OCI-M1 (cell line): ENCODE measurements at places on chromosomes 12 and 14.

- DNase-seq = peak; percentile 81
Measured at GRCh38 chr14:65277580-65278270, 134.8 kb upstream of the FUT8 start.

- DNase-seq = no peak
Measured at GRCh38 chr14:33016613-33017012, 77.9 kb downstream of the NPAS3 start.

DNA sequence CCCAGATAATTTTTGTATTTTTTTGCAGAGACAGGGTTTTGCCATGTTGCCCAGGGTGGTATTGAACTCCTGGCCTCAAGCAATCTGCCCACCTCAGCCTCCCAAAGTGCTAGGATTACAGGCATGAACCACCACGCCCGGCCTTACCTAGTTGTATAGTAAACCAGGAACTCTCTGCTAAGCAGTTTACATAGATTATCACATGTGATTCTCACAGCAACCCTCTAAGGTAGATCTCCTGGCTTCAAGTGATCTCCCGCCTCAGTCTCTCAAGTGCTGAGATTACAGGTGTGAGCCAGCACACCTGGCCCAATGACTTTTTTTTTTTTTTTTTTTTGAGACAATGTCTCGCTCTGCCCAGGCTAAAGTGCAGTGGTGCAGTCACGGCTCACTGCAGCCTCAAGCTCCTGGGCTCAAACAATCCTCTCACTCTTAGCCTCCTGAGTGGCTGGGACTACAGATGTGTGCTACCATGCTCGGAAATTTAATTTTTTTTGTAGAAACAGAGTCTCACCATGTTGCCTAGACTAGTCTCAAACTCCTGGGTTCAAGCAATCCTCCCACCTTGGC is 26.0 kb upstream of the ATP2A2 start:
- DNase-seq = no peak

DNA sequence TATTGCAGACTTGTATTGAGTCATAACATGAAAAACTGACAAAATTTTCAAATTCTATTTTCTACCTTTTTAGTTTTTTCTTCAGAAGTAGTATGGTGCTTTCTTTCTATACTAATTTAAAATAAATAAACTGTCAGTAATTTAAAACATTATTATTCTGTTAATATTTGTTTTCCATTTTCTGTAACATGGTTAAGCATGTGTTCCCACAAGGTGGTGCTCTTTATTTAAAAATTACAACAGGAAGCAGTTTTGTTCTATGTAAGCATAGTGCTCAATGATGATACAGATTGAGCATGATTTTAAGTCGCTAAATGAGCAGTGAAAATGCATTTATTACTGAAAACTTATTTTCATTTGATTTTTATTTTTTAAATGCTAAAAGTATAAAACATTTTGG is 114.6 kb downstream of the PPFIA2 start:
- peak; percentile 60 for DNase-seq

GRCh38 chr12:67710582-67710981 is 62.0 kb downstream of the DYRK2 start:
- peak; percentile 31 for DNase-seq

DNA sequence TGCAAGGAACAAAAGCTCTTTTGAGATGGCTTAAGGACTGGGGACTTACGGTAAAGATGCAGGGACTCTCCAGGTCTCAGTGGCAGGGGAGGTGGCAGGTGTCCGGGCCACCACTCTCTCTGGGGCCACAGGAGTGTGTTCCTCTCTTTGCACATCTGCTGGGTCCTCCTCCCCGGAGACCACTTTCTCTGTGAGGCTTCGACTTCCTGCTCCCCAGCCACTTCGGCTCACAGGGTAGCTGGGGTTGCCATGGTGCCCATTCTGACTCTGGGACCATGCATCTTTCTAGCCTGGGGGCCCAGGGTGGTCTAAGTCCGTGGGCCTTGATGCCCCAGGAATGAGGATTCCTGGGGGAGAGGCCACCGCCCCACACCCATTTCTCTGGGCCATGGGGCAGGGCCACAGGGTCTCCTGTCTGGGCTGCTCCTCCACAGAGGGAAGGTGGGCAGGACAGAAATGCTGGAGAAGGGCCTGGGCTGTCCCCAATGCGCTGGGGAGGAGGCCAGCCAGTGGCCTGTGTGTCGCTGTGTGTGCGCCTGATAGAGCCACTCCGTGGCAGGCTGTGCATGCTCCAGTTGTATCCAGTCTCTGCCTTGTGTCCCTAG is 38.5 kb downstream of the CCDC92 start:
- no peak for DNase-seq

- no peak for DNase-seq
Measured at GRCh38 chr12:94650143-94651056, at the start of gene TMCC3. Gene TMCC3, minus strand, starts transcription at chr12:94650557. Its CDS starts 127 bp downstream, at chr12:94650430.

- DNase-seq = no peak
Measured at GRCh38 chr12:2295941-2296461, 243.2 kb downstream of the CACNA1C start.

DNA sequence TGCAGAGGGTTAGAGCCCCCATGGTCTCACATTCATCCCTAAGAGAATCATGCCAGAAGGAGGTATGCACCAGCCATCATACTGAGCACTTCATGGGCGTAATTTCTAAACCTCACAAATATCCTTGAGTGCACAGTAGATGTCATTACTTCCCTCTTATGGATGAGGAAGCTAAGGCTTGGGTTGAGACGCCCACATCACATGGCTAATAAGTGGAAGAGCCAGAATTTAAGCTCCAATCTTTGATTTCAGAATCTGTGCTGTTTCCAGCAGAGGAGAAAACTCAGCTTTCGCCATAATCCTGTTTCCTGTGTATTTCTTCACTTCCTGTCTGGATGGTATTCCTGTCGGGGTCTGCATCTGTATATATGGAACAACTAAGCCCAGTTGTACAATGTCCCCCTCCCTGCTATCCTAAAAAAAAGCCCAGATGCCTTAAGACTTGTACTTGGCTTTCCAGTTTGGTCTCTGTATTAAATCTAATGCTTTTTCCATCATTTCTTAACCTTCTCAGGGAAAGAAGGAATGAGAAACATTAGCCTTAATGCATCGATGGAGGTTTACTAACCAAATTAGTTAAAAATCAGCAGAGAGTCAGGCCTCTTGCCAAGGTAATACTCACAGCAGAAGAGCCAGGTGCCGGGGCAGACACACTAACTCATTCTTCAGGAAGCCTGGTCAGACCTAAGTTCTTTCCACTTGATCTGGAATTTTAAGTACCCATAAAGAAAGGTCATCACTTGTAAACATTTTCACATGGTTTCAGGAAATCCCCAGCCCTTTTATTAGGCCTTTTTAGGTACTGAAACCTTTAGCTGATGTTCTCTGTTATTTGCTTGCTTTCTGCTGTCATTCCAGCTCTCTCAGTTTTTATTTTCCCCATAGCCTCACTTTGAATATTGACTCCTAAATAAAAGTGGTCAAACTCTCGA is 5.3 kb downstream of the ISCU start:
- DNase-seq = no peak

GRCh38 chr14:104016873-104017650 is 68.4 kb upstream of the ASPG start:
- no peak for DNase-seq

DNA sequence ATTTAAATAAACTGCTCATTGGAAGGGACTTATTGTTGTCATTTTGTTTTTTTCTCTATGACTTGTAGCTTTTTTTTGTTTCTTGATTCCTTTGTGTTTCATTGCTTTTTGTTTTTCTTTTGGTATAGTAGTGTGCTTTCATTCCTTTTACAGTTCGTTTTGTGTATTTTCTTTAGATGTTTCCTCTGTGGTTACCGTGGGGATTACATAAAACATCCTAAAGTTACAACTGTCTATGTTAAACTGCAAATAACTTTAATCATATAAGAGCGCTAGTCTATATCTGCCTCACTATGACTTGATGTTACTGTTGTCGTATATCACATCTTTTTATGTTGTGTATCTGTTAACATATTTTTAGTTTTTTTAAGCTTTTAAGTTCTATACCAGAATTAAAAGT is 86.9 kb downstream of the ATF7IP start:
- no peak for DNase-seq

GRCh38 chr14:86787717-86788116 is 1205.3 kb downstream of the GALC start:
- peak; percentile 84 for DNase-seq

GRCh38 chr14:54140551-54140950 is 183.9 kb upstream of the BMP4 start:
- no peak for DNase-seq

DNA sequence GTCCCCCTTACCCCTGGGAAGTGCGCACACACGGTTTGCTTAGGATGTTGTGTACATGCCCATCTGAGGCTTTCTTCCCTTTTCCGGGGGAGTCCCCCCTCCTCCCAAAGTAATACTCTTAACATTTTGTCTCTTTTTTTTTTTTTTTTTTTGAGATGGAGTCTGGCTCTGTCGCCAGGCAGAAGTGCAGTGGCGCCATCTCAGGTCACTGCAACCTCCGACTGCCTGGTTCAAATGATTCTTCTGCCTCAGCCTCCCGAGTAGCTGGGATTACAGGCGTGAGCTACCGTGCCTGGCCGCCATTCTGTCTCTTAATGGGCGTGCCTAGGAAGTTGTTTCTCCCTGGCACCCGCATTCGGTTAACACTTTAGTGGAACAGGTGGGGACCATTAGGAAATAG is 4.5 kb upstream of the GMFB start:
- DNase-seq = no peak

DNA sequence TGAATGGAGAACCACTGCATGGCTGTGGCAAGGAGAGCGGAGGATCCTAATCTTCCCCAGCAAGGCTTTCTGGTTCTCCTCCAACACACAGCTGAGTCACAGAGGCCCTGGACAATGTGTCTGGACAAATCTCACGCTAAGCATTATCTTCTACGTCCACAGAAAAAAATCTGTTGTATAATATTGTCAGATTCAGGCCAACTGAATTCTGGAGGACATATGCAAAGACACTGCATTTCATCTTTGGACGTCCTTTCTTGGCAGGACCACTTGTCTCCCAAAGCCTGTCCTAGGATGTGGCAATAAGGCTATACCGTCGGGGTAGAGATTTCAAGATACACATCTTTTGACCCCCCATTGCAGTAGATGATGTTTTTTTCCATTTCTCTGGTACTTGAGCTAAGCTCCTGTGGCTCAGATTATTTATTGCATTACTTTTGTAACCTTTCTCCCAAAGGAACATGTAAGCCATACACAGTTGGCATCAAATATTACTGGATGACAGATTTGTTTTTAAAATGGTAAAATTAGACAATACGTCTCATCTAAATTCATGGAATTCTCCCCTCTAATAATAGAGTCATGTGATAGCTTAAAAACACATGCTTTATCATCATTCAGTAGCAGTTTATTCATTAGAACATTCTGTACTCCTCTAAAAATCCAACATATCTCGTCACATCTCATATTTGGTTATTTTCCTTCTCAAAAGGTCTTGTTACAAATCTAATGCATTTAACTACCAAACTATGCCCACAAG is 19.4 kb downstream of the LMO3 start:
- no peak for DNase-seq

GRCh38 chr12:122732170-122732569 is 1.5 kb upstream of the HCAR1 start:
- no peak for DNase-seq

- no peak for DNase-seq
Measured at GRCh38 chr14:52776816-52777215, 14.6 kb downstream of the GNPNAT1 start.

GRCh38 chr12:69388371-69388770 is 28.8 kb downstream of the YEATS4 start:
- peak; percentile 45 for DNase-seq

DNA sequence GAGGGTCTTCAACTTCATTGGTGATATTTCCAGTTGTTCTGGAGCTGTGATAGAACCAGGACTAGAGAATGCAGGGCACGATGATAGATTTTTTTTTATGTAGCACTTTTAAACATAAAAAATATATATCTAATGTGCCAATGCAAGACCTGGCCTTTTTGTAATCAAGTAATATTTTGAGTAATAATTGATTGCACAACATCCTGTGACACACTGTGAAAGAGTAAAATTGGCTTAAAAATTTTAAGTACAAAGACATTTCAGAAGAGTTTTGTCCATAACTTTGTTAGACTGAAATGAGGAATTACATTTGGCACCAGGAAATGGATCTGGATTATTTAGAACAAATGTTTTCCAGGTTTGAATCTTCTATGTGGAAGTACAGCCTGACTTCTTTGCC is 22.1 kb downstream of the PRKCH start:
- DNase-seq = no peak

GRCh38 chr12:418432-418831 is 17.0 kb downstream of the CCDC77 start:
- DNase-seq = no peak

- no peak for DNase-seq
Measured at GRCh38 chr14:105333613-105334364, 19.2 kb downstream of the PACS2 start.

DNA sequence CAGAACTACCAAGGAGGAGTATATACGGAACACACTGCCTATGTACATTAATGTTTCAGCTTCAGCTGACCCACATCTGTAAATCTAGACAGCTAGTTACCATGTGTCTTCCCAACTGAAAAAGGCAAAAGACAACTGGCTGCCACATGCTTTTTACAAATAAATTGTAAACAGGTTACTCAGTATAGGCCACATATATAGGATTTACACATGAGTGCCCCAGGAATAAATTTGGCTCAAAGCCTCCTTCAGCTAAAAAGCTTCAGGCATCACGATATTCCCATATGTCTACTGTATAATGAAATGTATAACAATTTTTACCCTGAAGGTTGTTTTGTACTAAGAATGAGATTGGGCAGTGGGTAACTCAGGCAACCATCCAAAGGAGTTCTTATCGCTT is 175.9 kb upstream of the BMP4 start:
- no peak for DNase-seq

DNA sequence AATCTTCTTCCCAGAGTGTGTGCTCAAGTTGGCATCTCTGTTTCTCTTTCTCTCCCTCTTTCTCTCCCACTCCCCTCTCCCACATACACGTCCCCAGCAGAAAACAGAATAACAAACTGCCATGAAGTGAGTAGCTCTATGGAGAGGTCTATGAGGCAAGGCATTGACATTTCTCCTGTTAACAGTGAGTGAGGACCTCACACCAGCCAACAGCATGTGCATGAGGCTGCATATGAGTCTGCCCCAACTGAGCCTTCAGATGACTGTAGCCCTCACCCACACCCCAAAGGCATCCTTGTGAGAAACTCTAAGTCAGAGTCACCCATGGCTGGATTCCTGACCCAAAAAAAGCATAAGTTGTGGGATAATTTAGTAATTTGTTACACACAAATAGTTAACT is 50.4 kb downstream of the MAGOHB start:
- DNase-seq = no peak

DNA sequence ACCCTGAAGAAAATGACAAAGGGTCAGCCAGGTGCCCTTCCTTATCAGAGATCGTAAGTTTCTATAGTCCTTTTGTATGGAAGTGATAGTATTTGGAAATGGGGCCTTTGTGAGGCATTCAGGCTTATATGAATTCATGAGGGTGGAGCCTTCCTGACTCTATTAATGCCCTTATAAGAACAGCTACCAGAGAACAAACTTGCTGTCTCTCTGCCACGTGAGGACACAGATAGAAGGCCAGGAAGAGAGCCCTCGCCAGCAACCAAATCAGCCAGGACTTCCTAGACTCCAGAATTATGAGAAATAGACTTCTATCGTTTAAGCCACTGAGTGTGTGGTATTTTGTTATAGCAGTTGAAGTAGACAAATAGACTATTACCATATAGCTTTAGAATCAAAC is 36.7 kb downstream of the TRMT5 start:
- peak; percentile 6 for DNase-seq

GRCh38 chr14:90534838-90535555 is 138.2 kb downstream of the CALM1 start:
- no peak for DNase-seq
